ENCODE measurements at places on chromosomes 2 and 18.

DNA sequence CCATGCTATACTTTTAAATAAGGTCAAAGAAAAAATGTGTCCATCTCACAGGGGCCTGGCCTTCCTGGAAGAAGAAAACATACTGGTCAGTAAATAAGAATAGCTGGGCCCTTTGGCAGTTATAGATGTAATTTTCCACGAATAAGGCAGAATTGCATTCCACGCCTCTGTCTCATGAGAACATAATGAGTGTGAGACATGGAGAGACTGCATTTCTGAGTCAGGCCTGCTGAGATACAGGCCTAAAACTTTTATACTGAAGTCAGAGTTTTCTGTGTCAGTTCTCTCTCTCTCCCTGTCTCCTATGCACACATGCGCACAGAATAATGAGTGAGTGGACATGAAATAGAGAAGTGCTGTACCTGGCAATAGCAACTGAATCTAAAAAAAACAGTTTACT is 20.4 kb upstream of the IL1R1 start:
- DNase-seq = no peak

GRCh38 chr2:12978066-12978835 is 261.5 kb downstream of the TRIB2 start:
- DNase-seq = no peak

- DNase-seq = no peak
These were observed 139.3 kb downstream of the ACOXL start for GRCh38 chr2:110871637-110872036.

DNA sequence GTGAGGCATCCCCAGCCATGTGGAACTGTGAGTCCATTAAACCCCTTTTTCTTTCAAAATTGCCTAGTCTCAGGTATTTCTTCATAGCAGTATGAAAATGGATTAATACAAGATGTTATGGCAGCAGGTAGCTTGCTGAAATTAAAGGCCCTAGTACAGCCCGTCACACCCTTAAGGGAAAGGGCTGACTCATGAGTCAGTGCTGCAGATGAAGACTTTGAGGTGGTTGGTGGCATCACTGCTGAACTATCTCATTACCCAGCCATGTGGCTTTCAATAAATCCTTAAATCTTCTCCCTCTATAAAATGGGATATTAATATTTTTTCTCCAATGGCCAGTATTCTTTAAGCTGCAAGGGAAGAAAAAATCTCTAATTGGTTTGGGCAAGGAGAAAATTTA is 226.1 kb upstream of the CCDC68 start:
- DNase-seq = no peak

DNA sequence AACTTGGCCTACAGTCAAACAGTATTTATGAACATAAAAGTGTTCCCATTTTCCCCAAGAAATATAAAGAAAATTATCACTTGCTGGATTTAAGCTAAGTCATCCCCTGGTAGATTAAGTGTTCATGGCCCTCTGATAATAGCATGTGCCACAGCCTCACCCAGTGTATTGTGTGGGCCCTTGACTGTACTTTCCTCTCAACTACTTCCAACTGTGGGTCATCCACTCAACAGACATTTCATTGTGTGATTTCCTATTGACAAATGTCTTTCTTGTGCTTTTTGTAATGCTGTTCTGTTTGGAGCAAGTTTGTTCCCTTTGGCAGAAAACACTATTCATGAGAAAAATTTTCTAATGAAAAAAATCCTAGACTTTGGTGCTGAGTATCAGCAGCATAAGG is 48.4 kb upstream of the TMEM17 start:
- DNase-seq = no peak

DNA sequence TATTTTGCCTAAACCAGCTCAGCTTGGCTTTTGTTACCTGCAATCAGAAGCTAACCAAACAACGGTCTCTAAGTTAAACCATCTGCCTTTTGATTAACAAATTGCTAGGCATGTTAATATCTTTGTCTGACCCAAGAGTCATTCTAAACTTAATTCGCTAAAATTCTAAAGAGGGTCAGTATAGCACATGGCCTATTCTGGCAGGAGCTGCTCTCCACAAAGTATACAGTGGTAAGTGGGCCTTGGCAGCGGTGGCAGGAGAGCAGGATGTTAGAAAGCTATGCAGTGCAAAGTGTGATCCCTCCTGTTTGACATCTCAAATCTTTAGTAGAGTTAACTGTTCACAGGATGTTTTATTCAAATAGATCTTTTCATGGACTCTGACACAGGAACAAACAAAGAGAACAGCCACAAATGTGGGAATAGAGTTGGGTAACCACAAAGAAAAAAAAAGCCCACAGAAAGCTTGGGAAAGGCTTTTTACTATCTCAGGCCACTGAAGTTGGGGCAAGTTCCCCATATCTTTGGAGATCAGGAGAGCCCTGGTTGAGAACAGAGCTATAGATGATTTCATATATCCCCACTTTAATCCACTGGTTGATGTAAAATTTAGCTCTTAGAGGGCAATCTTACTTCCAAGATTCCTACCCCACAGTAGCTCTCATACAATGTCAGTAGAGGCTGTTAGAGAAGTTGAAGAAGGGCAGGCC is 10.6 kb downstream of the CFAP210 start:
- no peak for DNase-seq
